ENCODE measurements at places on chromosomes 5 and 9. TPM values are rescaled to one million over a fixed set of nuclear protein-coding genes. Genes with fewer than 3 reads are reported as not detected.

DNA sequence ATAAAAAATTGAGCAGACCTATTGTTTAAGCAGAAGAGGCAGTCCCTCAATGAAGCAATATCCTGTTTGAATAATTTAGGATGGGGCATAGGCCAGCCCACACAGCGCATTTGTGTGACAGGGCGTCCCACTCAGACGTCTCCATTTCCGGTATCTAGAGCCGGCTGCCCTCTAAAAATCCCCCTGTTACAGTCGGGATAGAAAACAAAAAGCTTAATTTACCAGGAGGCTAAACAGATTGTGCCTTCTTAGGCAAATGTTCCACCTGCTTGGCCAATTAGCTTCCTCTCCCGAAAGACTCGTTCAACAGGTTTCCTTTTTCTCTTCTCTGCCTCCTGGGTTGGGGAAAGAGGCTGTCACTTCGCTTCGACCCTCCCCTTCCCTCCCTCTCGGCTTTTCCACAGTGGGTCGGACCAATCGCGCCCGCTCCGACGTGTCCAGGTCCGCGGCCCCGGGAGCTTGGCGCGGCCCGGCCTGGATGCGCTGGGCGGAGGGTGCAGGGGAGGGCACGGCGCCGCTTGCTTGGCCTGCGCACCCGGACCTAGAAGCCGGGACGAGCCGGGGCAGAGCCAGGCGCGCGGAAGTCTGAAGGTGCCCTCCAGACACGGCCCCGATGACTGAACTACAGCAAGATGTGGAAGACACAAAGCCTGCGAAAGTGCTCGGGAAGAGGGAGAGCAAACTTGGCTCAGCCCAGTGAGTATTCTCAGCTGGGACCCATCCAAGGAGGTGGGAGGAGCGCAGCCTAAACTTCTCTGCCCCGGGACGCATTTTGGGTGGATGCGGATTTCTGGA lies at the start of gene GRAMD2B:
GRAMD2B (plus strand) TSS at position 416 of the 795 bp plus-strand sequence; CDS start at position 614, 198 bp downstream.
- peak; percentile 88 for DNase-seq

GRCh38 chr9:18887546-18887945 lies 145.5 kb downstream of the SAXO1 start:
- DNase-seq = no peak

DNA sequence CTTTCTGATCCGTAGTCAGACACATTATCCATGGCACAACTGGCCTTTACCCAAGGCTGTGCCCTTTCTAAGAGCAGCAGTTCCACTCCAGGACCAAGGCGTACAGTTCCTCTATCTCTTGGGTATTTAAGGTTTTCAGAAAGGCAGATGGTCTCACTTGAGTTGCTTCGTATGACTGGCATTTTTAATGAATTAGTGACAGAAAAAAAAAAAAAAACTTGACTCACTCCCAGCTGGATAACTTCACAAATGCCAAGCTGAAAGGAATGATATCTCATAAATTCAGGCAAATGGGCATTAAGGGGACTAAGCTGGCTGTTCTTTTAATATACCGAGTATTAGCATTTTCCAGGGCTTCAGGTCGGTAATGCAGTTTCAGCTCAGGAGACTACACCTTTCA lies 60.7 kb downstream of the SLC24A2 start:
- no peak for DNase-seq

DNA sequence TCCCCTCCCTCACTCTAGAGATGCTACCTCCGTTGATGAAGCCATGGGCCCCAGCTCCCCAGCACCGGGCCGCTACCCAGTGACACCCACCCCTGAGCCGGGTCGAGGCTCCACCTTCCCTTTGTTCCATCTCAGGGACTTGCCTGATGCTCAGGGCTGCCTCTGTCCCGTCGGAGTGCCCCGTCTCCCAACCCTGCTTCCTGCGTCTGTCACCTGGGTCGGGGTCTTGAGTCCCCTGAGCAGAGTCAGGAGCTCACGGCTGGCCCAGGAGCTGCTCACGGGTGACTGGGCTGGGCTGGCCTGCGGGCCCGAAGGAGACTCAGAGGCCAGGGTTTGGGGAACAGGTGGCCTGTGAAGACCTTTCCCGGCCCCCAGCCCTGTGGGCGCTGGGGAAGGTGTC lies 85.3 kb downstream of the KCNT1 start:
- no peak for DNase-seq

Gene HAVCR2
- total RNA-seq = 0.25 TPM

Gene TMEM174
- total RNA-seq = not detected
